ENCODE measurements at places on chromosomes 1 and 21.

DNA sequence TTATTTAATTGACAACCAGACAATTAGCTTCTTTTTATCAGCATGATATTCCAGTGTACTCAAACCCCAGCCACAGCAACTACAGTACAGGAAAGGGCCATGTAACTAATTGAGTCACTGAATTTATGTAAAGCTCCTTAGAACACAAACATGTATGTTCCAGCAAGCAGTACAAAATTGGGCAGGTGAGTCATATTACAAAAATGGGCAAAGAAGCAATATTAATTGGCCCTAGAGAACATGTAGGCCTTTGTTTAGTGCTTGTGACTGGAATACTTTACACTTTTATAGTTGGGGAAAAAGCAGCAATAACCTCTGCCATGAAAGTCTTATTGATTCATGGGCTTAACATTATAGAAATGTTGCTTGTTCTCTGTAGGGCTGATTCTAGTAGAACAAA lies 31.8 kb downstream of the CLEC20A start:
- DNase-seq, result no peak

DNA sequence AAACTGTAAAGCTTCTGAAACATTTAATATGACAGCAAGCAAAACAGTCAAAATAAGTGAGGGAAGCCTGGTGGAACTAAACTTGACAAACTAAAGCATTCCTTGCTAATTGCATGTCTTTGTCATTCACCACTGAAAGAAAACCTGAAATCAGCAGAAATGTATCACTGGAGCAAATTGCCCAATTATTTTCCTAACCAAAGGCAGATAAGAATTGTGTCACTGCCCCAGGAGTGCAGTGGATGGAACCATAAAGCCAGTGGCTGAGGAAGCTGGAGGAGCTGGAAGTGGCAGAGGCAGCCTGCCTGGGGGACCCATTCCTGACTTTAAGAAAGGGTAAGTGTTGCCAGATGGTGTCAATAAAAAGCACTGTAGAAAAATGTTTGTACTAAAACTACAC lies 2.7 kb upstream of the SLC30A10 start:
- DNase-seq, result no peak

DNA sequence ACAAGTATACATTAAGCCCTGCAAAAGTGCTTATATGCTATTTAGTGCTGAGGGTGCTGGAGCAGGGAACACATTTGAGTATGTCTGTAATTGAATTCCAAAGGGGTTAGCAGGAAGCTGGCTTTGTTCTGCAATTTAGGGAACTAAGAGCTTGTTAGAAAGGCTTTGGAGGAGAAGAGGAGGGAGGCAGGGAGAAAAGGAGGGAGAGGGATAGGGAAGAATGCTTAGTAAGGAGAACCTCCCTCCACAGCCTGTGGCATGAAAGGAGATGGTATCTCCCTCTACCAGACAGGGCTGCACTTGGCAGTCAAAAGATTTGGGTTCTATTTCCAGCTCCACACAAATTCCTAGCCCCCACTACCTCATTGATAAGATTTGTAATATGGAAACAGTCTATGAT lies 217.8 kb downstream of the DAB1 start:
- no peak for DNase-seq

- no peak for DNase-seq
Measured at GRCh38 chr1:183598386-183598785, 8.1 kb upstream of the NCF2 start.

GRCh38 chr1:119917304-119918055 lies 21.2 kb upstream of the ADAM30 start:
- DNase-seq, result no peak

DNA sequence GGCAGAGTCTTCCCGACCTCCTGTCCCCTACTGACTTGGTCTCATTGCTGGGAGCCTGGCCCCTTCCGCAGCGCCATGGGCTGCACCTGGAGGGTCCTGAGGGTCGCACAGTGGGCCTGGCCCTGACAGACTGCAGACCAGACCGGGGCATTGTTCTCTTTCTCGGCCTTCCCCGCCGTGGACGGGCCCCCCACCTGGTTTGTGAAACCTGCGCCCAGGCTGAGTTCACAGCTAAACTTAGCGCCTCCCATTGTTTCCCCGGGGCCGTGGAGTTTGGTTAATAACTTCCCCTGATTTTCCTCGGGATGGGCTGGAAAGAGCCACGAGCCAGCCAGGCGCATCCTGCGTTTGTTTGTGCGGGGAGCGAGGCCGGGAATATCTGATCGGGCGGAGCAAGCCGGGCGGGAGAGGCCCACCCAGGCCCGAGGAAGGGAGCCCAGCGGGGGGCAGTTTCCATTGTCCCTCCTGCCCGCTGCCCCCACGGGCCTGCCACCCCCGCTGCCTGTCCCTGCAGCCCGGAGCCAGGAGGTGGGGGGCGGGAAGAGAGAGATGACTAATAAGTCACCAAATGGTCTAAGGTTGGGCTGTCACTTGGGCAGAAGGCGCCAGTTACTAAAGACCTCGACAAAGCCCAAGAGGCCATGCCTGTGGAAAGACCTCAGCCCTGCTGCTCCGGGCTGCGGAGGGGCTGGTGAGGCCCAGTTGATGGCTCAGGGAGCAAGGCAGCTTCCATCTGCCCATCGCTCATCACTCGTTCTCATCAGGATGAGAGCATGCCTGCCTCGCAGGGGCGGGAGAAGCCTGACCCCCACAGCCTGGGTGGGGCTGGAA lies 39.0 kb upstream of the ARHGEF16 start:
- no peak for DNase-seq

DNA sequence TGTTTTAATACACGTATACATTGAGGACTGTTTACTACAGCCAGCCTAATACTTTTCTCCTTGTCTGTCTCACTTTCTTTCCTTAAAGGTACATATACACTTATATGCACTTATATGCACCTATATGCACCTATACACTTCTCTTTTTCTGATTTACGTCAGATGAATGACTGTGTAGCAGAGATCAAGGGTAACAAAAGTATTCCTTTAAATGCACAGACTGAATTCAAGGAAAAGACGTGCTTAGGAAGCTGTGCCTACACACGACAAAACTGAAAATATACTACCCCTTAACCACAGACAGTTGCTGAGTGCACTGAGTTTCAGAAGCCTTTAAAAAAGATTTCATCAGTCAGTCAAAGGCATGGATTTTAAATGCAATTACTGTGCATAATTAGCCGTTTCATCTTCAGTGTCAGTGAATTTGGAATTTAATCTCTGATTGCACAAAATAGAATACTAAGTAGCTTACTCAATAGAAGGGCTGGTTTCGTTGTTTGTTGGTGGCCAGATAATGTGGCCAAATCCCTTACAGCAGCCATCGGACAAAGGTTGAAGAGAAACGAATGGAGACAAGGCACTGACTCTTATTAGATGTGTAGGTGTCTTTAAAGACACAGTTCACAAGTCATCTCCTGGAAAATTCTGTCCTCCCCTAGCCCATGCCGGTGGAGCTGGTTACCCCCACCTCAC lies 38.3 kb upstream of the TARBP1 start:
- no peak for DNase-seq

Measured in femur (tissue), 1 donor.